ENCODE measurements at places on chromosomes 1 and 21.

DNA sequence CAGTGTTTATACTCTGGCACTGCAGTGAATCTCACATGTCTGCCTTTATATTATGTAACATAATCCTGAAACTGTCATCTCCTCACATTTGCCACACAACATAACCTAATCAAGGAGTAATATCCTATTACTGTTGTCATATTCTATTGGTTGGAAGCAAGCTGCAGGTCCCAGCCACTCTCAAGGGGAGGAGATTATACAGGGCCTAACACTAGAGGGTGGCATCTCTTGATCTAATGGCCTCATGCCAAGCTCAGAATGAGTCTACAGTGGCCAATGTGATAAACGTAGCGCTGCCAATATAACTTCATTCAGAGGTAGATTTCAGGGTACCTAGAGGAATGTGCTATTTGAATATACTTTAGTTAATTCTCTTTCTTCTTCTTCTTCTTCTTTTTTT lies 166.8 kb downstream of the BACH1 start:
- DNase-seq, result no peak

DNA sequence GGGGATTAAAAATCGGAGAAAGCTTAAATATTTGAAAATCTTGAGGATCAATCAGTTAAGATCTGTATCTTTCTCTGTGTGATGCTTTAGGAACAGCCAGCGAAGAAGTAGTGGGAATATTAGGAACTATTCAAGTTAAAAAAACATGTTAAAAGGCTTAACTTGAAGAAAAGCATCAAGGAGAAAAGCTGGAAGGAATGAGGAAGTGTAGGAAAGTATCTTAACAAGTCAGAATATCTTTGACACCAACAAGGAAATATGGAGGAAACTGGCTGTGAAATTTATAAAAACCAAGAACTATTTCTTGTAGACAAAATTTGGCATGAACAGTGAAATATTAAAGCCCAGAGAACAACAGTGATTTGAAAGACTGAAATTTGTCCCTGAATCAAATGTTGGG lies 60.4 kb downstream of the ATF6 start:
- no peak for DNase-seq

- DNase-seq, result no peak
These were observed 56.3 kb downstream of the SMG7 start for GRCh38 chr1:183528577-183528976.

DNA sequence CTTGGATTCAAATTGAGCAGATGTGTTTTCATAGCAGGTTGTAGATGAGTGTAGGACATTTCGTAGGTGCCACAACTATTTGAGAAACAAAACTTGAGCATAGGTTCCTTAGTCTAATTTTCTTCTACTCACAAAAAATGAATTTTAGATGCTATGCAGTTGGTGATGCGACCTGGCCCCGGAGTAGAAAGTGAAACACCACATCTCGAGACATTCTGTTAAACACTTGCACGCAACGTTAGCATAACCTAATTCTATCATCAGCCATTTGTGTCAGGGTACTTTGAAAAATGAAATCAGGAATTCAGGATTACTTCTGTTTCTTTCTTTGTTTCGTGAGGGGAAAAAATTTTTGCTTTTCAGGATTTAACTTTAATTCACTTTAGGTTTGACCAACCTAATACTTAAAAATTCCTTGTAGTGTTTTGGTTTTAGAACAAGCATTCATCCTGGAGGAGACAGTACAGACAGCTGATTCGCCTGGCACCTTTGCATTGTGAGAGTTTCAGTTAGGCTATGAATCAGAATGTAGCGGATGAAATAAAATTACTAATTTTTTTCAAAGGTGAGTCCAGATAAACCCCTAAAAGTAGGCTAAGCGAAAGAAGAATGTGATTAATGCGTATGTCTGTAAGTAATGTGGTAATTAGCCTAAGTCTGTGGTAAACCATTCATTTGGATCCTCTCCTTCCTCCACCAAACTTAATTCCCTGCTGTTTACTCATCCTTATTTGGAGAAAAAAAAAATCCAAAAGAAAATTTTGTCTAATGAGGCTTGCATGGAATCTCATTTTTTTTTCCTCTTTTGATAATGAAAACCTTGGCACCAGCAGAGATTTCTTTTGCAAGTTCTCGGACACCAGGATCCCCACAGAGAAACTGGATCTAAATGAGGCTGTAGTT lies 44.9 kb downstream of the MAP3K21 start:
- no peak for DNase-seq

DNA sequence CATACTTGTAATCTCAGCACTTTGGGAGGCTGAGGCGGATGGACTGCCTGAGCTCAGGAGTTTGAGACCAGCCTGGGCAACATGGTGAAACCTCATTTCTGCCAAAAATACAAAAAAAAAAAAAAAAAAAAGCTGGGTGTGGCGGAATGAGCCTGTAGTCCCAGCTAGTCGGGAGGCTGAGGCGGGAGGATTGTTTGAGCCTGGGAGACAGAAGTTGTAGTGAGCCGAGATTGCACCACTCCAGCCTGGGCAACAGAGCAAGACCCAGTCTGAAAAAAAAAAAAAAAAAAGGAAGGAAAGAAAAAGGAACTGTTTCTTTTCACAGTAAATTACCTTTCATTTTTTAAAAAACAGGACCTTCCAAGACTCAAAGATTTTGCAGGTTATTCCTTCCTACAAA lies 29.5 kb downstream of the LIN9 start:
- DNase-seq, result no peak

- no peak for DNase-seq
These were observed 34.5 kb upstream of the FAM163A start for GRCh38 chr1:179708434-179709195.

- DNase-seq, result no peak
These were observed 1.4 kb upstream of the RABIF start for GRCh38 chr1:202890392-202890791.

Measured in mesenchymal stem cell (in vitro differentiated cells and primary cell).